ENCODE measurements at places on chromosomes 7 and 10.

DNA sequence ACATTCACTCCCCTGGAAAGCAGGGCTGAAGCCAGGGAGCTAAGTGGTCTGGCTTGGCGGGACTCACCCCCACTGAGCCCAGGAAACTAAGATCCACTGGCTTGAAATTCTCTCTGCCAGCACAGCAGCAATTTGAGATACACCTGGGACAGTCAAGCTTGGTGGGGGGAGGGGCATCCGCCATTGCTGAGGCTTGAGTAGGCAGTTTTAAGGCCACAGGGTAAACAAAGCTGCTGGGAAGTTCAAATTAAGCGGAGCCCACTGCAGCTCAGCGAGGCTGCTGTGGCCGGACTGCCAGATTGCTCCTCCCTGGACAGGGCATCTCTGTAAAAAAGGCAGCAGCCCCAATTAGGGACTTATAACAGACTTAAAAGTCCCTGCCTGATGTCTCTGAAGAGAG, 108.2 kb upstream of the FAM13C start:
- DNase-seq = no peak

GRCh38 chr7:132580277-132580676, 4.0 kb upstream of the PLXNA4 start:
- DNase-seq = no peak

GRCh38 chr10:19987931-19988330, 171.7 kb downstream of the PLXDC2 start:
- no peak for DNase-seq

- DNase-seq = no peak
These were observed 72.6 kb downstream of the ADAM12 start for GRCh38 chr10:126315494-126316177.

DNA sequence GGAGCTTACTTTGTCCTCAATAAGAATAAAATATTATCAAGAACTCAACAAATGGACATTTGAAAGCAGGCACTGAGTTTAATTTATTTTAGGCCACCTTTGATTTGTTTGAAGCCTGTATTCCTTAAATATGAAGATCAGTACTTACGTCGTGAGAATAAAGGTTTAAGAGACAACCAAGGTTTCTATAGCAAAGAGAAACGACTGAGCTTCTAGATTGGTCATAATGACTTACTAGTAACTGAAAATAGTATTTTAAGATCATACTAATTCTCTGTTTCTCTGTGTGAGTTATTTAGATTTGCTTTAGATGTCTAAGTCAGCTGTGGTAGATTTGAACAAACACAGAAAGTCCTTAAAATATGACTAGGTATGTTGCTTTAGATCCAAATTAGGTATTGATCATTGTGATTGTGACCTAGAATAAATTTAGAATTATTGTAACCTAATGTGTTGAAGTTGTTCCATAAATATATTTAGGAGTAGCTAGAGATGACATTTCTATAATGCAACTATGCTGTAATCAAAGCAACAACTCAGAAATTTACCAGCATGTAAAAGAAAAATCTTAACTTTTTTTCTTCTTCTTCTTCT, 2.4 kb upstream of the GLCCI1 start:
- no peak for DNase-seq

GRCh38 chr10:43693602-43694001, 44.9 kb upstream of the ZNF32 start:
- DNase-seq = no peak

- DNase-seq = no peak
These were observed 17.8 kb upstream of the CCNJ start for GRCh38 chr10:96025566-96025965.

- DNase-seq = no peak
These were observed 112.8 kb downstream of the BAMBI start for GRCh38 chr10:28790146-28790545.

DNA sequence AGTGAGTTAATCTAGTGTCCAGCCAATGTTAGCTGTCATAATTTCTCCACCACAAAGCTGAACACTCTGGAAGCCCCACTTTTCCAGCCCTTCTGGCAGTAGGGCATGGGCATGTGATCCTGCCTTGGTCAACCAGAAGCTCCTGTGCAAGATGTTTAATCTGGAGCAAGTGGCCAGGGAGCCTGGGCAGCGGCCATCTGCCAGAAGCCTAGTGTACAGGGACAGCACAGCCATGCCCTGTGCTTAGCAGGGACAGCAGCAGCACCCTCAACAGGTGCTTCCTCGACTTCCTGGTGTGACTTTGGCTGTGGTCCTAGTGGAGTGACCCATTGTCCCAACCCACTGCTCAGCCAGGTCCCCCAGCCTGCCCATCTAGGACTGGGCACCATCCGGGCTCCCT, 10.3 kb downstream of the RBP3 start:
- DNase-seq = no peak

DNA sequence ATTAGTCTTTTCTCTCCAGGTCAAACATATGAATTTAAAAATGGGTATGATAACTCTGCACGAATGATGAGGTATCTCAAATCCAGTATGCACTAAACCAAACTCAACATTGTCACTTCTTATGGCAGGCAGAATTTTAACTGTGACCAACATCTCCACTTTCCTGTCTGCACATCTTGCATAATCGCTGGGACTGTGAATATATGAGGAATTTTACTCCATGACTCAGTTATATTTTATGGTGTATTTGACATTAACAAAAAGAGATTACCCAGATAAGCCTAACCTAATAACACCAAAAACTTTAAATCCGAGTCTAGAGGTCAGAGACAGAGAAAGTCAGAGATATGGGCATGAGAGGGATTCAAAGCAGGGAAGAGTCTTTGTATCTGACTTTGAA, 454.5 kb upstream of the SEMA3D start:
- no peak for DNase-seq

GRCh38 chr10:124072106-124072505, 21.3 kb downstream of the CHST15 start:
- no peak for DNase-seq

DNA sequence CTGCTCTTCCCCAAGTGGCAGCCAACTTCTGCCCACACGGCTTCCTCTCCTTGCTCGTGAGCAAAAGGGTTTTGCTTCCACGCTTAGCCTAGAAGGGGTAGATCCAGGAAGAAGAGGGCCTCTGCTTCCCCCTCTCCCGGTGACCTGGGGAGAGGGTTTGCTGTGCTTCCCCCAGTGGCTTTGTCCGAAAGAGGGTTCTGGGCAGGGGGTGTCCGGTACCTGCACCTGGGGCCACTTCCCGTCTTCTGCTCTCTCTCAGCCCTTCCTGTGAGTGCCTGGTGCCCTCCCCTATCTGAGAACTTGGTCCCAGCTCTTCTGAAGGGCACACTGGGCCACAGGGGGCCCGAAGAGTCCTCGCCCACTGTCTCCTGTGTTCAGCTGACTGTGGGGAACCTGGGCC, 11.3 kb downstream of the JAKMIP3 start:
- no peak for DNase-seq

GRCh38 chr7:141348728-141349127, 202.5 kb upstream of the AGK start:
- DNase-seq = no peak

DNA sequence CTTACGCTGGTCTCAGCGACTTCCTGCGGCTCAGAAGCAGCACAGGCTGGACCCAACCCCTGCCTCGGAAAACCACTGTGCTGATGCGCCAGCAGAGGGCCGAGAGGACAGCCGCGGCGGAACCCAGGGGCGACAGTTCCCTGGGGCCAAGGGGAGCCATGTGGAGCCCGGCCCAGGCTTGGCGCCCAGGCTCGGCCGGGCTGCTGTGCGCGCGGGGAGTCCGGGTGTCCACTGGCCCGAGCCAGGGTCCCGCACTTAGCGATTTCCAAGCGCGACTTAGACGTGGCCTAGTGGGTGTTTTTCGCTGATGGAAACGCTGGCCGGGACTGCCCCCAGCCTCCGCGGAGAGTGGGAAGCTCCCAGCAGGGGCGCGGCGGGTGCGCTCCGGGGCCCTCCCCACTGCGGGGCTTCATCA, 18.6 kb upstream of the ZNF32 start:
- DNase-seq = peak; percentile 58

- no peak for DNase-seq
These were observed 101.9 kb downstream of the HIBADH start for GRCh38 chr7:27560706-27561235.

DNA sequence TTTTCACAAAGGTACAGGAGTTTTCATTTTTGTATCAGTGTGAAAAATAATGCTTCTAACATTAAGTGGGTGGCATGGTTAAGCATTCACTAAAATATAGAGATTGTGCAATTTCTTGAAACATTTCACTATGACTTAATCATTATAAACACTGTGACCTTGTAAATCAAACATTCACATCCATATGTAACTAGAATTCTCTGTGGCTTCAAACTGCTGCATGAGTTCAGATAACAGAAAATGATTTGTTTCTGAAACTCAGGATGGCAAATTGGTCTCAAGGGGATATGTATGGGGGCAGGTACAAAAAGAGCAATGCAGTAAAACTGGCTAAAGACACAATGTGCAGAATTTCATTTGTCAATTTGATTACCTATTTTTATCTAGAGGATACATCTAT, 3.8 kb downstream of the FAM133B start:
- DNase-seq = no peak

- no peak for DNase-seq
These were observed 438 bp downstream of the ARID5B start for GRCh38 chr10:61901829-61902444.

- no peak for DNase-seq
These were observed 81.0 kb downstream of the CRTAC1 start for GRCh38 chr10:97949462-97949861.

Measured in left ventricle myocardium superior (tissue), 1 donor.